AG04450 (cell line): ENCODE measurements at places on chromosomes 11 and 22.

GRCh38 chr22:24726848-24727217 lies 47.7 kb downstream of the PIWIL3 start:
- DNase-seq = no peak

DNA sequence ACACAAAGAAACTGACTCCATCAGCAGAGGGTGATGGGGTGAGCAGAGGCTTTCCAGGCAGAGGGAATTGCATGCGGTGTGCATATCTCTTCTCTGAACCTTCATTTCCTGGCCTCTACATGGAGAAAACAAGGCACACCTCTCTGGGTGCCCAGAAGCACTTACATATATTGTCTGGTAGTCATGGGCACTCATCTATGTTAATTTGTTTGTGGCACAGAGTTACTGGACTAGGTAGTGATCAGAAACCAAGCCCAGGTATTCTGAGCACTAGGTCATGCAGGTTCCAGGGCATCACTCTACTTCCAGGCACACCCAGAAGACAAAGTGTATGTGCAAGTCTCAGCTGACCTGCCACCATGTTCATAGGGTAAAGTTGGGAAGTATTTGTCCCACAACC lies 56.5 kb downstream of the FZD4 start:
- no peak for DNase-seq

GRCh38 chr22:46649141-46650077 lies 29.2 kb downstream of the GRAMD4 start:
- peak; percentile 50 for DNase-seq

GRCh38 chr11:79258576-79258975 lies 182.3 kb downstream of the TENM4 start:
- no peak for DNase-seq

DNA sequence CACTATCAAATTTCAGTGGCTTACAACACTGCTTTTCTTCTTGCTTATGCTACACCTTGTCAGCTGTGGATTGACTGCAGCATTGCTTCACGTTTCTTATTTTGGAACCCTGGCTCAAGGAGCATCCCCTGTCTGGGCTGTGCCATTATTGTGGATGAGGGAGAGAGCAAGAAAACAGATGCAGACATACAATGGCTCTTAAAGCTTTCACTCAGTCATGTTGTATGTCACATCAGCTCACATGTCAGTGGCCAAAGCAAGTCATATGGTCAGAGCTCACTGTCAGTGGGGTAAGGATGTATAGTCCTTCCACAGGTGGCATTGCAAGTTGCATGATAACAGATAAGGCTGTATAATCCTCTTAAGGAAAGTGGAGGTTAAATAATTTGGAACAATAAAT lies 10.0 kb downstream of the ARHGEF12 start:
- no peak for DNase-seq

GRCh38 chr11:128941573-128942271 lies 949 bp downstream of the TP53AIP1 start:
- DNase-seq = no peak

GRCh38 chr11:19244621-19245020 lies 3.9 kb upstream of the E2F8 start:
- no peak for DNase-seq

GRCh38 chr22:46514592-46515207 lies 22.7 kb downstream of the CELSR1 start:
- no peak for DNase-seq

- no peak for DNase-seq
Measured at GRCh38 chr11:13329670-13330356, 52.2 kb downstream of the BMAL1 start.

DNA sequence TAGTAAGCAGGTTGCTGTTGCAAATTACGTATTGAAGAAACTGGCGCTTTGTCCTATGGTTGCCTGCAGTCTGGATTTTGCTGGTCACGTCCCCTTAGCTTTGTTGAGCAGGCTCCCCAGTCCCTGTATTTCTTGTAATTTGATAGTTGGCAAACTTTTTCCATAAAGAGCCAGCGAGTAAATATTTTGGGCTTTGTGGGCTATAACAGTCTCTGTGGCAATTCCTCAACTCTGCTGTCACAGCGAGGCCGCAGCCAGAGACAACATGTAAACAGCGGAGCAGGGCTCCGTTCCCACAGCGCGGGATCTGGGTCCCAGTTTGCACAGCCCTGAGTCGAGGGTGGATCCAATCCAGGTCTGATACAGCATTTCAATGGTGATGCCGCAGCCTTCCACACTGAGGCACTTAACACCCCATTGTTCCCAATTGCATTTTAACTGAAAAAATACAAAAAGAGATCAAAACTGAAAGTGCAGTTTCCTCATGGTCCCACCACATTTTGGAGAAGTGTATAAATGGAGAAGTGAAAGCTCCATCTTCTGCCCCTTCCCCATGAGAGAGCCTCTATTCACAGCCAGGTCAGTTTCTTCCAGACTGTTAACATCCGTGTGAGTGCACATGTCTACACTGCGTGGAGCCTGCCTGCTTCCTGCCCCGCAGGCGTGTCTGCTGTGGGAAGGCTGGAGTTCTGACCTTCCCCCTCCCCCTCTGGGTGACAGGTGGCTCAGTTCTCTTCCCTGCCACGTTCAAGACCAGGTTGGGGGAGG lies 89.1 kb downstream of the RPS6KA4 start:
- DNase-seq = no peak
